ENCODE measurements at places on chromosomes 3 and 15. TPM values are rescaled to one million over a fixed set of nuclear protein-coding genes. Genes with fewer than 3 reads are reported as not detected.
A peak's percentile ranks its signal among the peaks of the same experiment; 100 is the strongest.

Gene TEX9
- 0.25 TPM for polyA plus RNA-seq

Gene ARPIN
- not detected for polyA plus RNA-seq

Gene ZPLD1
- not detected for polyA plus RNA-seq

Gene CPN2
- polyA plus RNA-seq: not detected

Gene SLC27A2
- 3.0 TPM for polyA plus RNA-seq

Gene PLCH1
- polyA plus RNA-seq: not detected

DNA sequence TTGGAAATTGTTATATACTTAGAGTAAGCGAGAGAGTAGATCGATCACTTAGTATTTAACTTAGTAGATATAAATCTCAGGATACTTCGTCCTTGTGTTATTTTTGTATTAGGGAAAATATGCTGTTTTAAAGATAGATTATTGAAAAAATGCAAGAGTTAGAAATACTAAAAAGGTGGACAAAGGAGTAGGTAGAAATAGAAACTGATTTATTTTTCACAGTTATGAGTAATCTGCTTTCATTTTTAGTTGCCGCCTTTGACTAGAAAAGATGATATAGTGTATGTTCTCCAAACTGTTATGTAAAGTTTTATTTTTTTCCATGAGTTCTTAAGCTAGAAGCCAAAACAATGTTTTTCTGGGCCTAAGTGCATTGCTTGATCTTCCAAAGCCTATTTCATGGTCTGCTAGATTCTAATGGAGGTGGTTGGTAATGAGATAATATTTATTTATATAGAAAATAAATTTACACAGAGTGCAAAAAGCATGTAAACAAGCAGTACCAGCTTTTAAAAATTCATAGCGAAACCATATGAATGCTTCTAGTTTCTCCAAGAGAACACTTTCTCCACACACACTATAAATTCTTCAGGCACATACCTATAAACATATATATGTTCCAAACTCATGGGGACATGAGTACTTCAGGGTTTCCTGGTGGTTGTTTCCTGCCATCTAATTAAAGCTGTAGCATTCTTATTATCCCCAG, 61.1 kb downstream of the DIPK2A start:
- DNase-seq: no peak

- DNase-seq: no peak
Measured at GRCh38 chr3:169562988-169563774, 100.3 kb downstream of the MECOM start.

DNA sequence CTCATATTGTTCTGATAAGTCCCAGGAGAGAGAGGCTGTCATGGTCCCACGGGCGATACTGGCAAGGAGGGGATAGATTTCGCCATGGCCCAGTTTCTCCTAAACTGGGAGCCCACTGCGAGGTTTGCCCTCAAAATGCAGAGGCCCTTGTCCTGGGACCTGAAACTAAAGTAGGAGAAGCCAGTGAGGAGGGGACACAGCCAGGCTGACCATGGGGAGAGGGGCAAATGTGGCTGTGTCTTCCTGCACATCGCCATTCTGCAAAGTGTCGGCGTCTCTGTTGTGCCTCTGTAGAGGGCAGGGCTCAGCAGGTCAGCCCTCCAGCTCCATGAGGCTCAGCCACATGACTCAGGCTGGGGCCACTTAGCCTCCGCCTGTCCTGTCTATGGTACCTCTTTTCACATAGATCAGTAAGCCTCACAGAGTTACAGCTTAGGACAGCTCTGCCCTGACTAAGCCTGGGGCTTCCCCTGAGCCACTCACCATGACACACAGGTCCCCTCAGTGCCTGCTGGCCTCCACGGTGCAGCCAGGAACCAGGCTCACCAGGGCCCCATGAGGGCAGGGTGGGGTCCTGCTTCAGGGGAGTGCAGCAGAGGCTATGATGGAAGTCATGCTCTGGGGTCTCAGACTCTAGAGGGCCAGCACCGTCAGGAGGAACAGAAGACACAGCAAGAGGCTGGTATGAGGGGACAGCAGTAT, 28.6 kb upstream of the PLXNA1 start:
- no peak for DNase-seq

GRCh38 chr3:50237754-50238548, 1.9 kb downstream of the GNAI2 start:
- DNase-seq: peak; percentile 85

GRCh38 chr3:133256787-133257483, 142.9 kb upstream of the BFSP2 start:
- no peak for DNase-seq

- no peak for DNase-seq
Measured at GRCh38 chr3:46565607-46566039, 479 bp downstream of the LRRC2 start.

DNA sequence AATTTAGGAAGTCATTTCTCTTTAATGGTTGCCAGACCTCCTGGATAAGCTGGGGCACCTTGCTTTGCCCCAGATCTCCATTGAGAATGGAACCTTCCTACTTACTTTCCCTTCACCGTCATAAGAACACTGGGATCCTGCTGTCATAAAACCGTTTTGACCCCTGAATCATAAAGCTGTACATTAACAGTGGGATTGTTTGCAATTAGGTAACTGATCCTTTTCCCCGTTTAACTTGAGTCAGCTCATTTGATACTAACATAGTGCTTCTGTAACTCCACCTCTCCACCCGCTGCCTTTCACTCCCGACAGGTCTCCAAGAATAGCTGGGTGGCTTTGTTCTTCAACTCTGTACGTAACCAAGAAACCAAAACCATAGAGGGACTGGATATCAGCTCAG, 308.2 kb upstream of the WNT5A start:
- no peak for DNase-seq

DNA sequence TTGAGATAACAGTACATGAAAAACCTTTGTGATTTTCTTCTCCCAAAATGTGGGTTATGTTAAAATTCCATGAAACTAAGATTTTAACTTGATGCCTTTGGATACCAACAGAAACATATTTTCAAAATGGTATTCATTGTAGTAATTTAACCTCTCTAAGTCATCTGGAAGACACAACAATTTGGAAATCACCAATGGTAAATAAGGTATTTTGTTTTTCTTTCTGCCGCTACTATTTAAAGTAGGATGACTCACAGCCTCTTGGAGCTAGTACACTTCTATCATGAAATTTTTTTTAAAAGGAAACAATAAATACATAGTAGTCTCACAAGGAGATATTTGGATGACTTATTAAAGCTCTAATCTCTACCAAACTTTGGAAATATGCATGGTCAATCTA, 291.6 kb upstream of the VEPH1 start:
- DNase-seq: no peak

GRCh38 chr3:42581400-42581708, 413 bp downstream of the SEC22C start:
- DNase-seq: no peak

DNA sequence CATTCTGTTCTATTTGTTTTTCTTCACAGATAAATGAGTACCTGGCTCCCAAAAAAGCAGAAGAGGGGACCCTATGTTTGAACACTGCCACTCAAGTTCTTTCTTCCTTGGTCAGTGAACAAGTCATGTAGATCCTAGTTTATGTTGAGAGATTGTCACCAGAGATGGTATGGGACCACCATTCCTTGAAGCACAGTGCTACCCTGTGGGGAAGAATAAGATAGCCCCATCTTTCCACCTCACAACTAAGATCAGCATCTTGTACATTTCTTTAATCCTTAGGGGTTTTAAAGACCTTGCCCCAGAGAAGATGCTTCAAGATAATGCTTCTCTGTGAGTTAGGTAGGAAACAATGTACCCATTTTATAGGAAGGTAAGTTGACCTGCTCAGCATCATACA, 233.5 kb upstream of the WNT5A start:
- DNase-seq: no peak

- DNase-seq: no peak
Measured at GRCh38 chr3:111800472-111800871, 58.6 kb upstream of the PHLDB2 start.
